NCI-H774 (cell line): ENCODE measurements at places on chromosomes 2 and 18.
A peak's percentile ranks its signal among the peaks of the same experiment; 100 is the strongest.

- no peak for DNase-seq
These were observed 254.6 kb downstream of the MEIS1 start for GRCh38 chr2:66689456-66690051.

GRCh38 chr18:37270038-37270665 lies 295.4 kb downstream of the CELF4 start:
- no peak for DNase-seq

DNA sequence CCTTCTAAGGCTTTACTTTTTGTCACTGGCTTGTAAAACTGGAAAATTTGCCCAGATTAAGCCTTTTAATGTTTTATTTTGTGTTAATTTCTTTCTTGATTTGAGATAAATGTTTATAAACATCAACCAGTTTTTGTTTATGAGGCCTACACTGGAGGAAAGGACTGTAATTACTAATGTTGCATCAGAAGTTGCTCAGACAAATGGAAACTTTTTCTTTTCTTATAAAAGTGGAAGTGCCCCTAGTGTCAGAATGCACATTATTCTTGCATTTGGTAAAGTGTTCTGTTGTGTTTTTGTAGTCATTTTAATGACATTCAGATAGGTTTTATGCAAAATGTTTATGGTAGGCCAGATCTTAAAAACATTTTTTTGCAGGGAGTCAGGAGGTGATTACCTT lies 25.3 kb downstream of the LCLAT1 start:
- no peak for DNase-seq

- no peak for DNase-seq
These were observed 83.2 kb downstream of the ASB1 start for GRCh38 chr2:238509903-238510302.

DNA sequence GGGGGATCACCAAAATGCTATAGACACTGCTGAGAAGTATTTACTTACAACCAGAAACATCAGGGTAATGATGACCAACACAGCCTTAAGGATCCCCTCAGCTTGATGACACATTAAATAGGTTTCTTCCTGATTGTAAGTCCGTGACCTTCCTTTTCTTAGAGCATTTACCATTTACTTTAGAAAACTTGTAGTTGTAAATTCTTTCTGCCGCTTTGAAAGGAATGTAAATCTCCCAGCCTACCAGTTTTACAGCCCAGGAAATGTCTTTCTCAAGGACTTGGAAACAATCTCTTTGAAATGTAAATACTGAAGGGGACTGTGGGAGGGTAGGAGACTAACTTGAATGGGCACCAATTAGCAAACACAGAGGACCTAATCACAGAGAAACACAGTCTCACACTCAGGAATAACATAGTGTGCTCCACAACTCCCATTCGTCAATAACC lies 278.6 kb downstream of the DSC3 start:
- DNase-seq, result peak; percentile 27

DNA sequence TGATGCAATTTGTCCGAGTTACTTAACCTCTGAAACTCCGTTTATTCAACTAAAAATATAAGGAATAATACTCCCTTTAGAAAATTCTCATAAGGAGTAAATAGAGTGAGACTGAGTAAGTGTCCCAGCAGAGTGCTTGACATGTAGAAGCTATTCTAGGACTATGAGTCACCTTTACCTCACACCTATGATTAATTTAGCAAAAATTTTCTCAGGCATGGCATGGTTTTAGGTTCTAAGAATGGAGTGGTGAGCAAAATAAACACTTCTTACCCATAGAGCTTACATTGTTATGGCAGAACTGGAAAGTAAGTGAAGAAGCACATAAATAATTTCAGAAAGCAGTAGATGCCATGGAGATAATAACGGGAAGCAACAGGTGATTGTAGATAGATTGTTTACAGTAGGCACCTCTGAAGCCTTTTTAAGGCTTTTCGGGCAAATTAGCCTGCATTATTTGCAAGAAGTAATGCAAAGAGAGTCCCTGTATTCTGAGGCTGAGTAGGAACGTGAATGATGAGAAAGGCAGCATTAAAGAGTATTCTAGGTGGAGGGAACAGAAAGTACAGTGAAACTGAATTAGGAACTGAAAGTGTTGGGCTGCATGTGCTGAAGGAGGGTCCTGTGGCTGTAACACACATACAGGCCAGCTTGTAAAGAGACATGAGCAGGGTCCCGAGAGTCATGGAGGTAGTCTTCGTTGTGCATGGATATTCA lies 209.2 kb downstream of the ZNF407 start:
- DNase-seq, result peak; percentile 47

DNA sequence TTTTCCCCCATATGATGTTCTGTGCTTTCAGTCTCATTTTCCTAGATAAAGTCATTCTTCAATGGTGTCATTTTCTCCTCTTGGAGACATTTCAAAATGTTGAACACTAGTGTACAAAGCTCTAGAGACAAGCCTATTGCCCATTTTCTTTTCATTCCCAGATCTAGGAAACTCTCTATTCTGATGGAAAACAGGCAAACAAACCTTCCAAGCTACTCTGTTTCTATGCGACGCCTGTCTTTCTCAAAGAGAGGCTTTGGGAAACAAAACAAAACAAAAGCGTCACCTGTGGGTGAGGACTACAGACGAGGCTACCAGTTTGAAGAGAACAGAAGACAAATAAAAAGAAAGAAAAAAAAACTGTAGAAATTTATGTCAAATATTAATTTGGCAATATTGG lies 311.0 kb downstream of the CBLN2 start:
- peak; percentile 69 for DNase-seq

- DNase-seq, result no peak
These were observed 35.4 kb downstream of the BARD1 start for GRCh38 chr2:214774108-214774507.

- no peak for DNase-seq
These were observed 69.0 kb downstream of the ANKRD44 start for GRCh38 chr2:197241596-197241995.

- DNase-seq, result peak; percentile 14
These were observed 1.2 kb downstream of the VPS54 start for GRCh38 chr2:64017811-64018700.

DNA sequence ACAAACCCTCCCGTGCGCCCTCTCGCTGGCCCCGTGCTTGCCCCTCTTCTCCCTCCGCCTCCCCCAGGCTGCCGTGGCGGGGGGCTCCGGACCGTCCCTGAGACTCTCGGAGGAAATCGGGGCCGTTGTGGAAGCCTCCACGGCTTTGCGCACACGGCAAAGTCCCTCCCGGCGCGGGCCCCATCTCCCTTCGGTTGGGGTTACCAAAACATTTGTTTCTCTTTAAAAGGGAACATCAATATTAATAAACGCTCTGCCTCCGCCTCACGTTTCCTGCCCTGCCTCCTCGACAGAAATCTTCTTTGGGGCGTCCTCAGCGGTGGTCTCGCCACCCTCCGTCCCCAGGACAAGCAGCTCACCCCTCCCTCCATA lies 3.8 kb downstream of the PAX3 start:
- no peak for DNase-seq

- no peak for DNase-seq
These were observed 68.9 kb downstream of the ZNF521 start for GRCh38 chr18:25282896-25283703.

DNA sequence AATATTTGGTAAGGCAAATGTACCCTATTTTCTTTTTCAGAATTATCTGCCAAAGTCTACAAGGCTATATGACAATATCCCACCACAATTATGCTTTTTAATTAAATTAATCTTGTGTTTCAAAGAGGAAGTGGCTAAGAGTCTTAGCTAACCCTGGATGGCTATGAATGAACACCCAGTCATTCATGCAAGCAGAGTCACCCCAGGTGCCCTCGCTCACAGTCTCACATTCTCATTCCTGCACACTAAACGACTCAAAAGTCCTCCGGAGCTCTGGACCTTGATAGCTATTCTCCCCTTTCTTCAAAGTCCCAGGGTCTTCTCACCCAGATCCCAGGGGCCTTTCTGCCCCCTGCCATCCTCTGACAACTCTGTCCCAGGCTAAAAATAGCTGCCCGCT lies 42.1 kb upstream of the MRPL19 start:
- DNase-seq, result no peak

DNA sequence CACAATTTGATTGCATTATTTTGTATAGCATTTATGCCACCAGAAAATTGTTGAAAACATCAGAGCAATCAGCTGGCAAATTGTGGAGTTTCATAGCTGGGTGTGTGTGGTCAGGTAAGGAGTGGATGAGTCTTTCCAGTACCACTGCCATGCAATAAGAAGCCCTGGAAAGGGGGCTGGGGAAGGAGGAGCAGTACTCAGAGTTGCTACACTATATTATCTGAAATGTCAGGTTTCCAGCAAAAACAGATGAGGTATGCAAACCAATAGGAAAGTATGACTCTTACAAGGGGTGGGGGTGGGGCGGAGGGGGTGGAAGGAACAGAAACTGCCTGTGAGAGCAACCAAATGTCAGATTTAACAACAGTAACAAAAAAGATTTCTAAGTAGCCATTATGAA lies 112.2 kb downstream of the SOS1 start:
- no peak for DNase-seq

DNA sequence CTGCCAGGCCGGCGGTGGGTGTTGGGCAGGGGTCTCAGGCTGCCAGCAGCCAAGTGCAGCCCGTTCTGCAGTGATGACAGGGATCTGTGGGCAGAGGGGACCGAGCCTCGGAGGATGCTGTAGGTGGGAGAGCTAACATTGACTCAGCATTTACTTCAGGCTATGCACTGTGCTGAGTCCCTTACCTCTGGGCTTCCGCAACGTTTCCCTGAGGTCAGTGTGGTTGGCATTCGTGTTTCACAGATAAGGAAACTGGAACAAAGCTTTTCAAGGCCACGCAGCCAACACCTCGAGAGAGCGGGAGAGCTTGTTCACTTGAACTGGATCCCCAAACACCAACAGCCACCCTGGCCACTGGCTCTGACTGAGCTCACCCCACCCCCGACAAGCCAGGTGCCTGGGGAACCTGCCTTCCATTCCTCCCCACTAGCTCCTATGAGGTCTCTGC lies 839 bp upstream of the GPR148 start:
- no peak for DNase-seq

GRCh38 chr2:95043300-95044093 lies 18.0 kb downstream of the MAL start:
- peak; percentile 38 for DNase-seq

- DNase-seq, result no peak
These were observed 9.8 kb downstream of the STAM2 start for GRCh38 chr2:152165780-152166179.

DNA sequence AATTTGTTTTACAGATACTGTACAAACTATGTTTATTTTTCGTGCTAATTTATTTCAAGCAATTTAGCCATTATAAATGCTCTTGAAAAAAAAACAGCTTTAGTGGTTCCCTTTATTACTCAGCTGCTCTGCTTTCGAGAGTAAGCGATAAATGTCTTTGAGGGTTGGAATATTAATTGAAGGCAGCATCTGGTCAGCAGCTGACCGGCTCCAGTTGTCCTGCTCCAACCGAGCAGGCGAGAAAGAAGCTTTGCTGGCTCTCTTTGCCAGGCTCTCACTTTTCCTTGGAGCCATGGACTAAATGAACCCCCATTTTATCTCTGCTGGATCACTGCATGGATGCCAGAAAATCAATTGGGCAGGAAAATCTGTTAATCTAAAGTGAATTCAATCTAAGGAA lies 147.4 kb downstream of the LNPK start:
- DNase-seq, result peak; percentile 70

DNA sequence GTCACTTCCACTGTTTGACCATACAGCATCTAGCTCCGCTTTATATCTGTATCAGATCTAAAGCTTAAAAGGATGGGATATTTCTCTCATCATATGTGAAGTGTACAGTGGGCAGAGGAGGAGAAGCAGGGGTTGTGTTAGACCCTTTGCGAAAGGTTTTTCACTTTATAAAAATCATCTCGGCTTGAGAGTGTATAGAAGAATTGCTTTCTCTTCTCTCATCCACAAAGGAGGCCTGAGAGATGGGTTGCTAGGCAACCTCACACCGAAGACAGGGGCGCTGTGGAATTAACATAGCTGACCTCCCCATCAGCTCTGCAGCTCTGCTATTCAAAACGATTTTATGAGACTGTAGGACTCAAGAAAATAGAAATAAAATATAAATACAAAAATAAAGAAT lies 70.2 kb upstream of the GALNT3 start:
- no peak for DNase-seq

DNA sequence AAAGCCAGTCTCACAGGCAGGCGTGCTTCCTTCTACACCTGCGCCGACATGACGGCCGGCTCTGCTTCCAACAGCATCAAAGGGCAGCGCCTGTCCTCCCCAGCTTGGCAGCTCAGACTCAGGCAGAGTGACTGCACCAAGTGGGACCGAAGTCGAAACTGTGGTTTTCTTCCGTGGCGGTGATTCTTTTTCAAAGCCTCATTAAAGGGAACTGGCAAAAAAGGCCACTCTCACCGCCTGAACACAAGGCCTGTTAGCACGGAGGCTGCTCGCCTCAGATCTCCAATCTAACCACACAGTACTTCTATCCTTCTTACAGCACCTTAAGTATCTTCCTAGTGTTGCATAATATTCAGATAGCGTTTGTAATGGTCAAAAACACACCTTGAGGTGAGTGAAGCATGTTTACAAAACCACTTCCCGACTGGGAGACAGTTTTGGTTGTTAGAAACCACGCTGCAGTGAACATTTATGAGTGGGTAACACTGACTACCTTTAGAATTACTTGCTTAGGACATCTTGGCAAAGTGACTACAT lies 236.4 kb downstream of the HDAC4 start:
- no peak for DNase-seq

DNA sequence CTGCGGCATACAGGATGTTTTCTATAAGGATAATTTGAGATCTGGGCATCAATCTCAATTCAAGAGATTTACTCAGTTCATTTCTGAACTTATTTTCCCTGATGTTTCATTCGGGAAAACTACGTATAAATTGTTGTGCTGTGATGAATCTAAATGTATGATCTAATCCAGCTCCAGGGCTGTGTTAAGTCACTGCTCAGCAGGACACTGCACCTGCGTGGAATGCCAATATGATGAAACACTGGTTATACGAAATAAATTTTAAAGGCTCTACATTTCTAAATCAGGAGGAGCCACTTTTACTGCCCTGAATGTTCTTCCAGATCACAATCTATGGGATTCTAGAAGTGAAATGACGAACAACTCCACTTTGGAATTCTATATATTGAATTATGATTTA lies 259.0 kb downstream of the HNMT start:
- DNase-seq, result no peak

- no peak for DNase-seq
These were observed 12.4 kb downstream of the PTPRN start for GRCh38 chr2:219296631-219297391.

DNA sequence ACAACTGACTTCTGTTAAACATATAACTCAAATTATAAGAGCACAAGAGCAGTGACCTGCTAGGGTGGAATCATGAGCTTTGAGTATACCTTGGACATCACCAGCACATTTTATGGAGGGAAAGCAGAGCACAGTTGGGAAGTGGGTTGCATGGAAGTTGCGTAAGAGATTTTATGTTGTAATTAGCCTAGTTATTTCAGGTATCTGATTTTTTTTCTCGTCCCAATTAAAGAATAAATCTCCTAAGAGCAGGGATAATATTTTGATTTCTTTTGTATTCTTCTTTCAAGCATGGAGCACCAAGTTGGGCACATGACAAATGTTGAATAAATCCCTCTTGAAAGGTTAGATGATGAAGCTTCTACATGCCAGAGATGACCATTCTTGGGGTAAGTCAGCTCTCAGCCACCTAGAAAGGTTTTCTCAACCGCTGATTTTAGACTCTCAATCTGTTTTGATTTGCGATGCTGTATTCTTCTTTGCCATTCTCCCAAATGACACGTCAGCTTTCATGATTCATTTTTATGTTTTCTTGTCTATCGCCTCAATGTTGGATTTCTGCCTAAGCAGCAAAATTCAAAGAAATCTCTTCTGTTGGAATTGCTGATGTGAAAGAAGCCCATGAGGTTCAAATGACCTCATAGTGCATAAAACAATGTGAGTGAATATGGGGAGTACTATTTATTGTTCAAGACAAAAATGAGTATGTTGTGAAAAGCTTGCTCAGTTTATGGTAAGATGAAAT lies 15.3 kb upstream of the FN1 start:
- DNase-seq, result no peak
